ENCODE measurements at places on chromosomes 16 and 17. TPM values are rescaled to one million over a fixed set of nuclear protein-coding genes. Genes with fewer than 3 reads are reported as not detected.

Gene KCNH4
- not detected for total RNA-seq

Gene AANAT
- not detected for total RNA-seq

Gene HOXB7
- total RNA-seq = 0.95 TPM

GRCh38 chr17:7258731-7259554 lies 3.3 kb downstream of the CLDN7 start:
- no peak for DNase-seq

DNA sequence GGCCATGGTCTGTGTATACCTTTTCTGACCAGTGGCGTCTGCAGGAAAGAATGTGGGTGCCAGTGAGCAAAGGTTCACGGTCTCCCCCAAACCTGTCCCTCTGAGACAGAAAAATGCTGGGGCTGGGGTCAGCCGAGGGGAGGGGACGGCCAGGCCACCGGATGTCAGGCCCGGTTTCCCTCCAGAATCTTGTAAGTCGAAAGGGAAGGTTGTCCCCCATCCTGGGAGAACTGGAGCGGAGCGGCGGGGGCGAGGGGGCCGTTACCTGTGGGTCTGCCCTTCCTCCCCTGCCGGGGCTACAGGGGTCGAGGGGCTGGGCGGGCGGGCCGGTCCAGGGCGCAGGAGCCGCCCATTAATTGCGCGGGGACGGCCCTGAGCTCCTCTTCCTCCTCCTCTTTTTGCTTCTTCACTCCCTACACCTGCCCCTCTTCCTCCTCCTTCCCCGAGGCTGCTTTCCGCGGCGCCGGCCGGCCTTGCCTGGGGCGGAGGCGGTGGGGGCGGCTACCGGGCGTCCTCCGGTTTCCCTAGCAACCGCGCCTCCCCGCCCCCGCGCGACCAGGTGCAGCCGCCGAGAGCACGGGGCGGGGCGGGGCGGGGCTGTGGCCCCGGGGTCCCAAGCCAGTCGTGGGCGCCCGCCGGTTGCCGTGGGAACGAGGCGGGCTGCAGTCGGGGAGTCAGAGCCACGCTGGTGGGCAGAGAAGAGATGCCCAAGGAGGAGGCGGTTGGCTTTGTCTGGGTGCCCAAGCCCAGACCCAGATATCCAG lies at the start of gene MARCHF10:
Gene MARCHF10, minus strand, starts transcription at position 503 of the 764 bp plus-strand sequence. CDS start 6,579 bp downstream, outside the sequence.
- no peak for DNase-seq

GRCh38 chr17:17781591-17782496 lies 54.9 kb downstream of the SREBF1 start:
- no peak for DNase-seq

- no peak for DNase-seq
These were observed 769 bp downstream of the CD19 start for GRCh38 chr16:28932339-28933141.

DNA sequence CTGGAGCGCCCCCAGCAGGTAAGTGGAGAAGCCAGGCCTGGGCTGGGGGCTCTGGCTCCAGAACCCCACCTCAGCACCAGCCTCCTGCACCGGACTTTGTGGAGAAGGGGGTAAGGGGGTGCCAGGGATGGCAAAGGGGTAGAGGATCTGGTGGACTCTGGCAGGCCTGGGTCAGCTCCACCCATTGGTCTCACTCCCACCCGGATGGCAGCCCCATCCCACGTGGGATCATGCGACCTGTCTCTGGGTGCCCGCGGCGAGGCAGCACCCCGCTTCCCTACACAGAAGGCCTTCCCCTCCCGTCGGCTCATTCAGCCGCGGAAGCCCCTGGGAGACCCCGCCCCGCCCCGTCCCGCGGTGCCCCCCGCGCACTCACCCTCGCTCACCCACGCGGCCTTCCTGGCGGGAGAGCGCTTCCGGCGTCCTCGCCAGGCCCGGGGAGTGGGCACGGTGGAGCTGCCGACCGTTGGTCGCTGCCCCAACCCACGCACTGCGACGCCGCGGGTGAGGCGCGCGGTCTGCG lies 498 bp upstream of the PLEKHG4 start:
- no peak for DNase-seq
